Femur (tissue), 1 donor: ENCODE measurements at places on chromosomes 6 and 20.

DNA sequence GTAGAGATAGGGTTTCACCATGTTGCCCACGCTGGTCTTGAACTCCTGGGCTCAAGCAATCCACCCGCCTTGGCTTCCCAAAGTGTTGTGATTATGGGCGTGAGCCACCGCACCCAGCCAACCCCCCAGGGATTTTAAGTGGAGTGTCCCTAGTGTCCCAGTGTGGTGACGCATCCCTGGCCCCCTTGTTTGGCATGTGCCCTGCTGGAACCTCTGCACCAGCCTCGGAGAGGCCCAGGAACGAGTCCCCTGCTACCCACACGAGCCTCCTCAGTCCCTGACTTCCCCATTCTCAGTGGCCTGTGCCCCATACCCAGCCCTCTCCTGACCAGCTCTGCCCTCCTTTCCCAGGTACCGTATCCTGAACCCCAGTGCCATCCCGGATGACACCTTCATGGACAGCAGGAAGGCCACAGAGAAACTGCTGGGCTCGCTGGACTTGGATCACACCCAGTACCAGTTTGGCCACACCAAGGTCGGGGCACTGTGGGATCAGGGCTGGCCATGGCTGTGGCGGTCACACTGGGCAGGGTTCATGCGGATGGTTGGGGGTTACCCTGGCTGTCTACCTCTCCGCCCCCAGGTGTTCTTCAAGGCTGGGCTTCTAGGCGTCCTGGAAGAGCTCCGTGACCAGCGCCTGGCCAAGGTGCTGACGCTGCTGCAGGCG, 37.2 kb downstream of the MYH7B start:
- DNase-seq = no peak

- DNase-seq = no peak
These were observed 15.5 kb downstream of the BAG6 start for GRCh38 chr6:31636698-31637596.

DNA sequence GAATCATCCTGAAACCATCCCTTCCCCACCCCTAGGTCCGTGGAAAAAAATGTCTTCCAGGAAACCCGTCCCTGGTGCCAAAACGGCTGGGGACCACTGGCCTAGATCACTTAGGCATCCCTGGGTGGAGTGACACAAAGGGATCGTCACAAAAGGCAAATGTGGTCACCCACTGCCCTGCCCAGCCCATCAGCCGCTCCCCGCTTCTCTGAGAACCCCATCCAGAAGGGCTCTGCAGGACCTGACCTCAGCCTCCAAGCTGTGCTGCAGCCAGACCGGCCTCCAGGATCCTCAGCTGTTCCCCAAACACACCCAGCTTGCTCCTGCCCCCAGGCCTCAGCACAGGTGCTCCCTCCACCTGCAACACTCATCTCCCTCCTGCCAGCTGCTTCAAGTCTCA, 61.6 kb downstream of the PREX1 start:
- DNase-seq = no peak

- no peak for DNase-seq
These were observed 268.9 kb downstream of the TAF4 start for GRCh38 chr20:61796738-61797137.

GRCh38 chr6:153367021-153367420, 235.9 kb upstream of the RGS17 start:
- DNase-seq = no peak

DNA sequence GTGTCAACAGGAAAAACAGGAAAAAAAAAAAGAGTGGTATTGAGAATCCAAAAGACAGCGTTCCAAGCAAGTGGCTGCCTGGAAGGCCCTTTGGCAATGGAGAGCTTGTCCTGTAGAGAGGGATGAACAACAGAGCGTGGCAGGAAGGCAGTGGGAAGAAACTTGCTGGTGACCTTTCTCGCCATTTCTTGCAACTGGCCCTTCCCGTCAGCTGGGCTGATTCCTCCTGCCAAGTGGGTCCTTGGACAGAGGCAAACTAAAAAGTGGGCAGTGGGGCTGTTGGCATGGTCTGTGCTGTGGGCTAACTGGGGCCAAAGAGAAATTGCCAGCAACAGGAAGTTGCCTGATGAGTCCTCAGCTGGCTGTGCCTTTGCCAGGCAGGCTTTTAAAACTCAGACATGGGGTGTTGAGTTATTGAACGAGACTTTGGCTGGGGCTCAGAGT, 43.9 kb upstream of the CLDN20 start:
- DNase-seq = peak; percentile 29

DNA sequence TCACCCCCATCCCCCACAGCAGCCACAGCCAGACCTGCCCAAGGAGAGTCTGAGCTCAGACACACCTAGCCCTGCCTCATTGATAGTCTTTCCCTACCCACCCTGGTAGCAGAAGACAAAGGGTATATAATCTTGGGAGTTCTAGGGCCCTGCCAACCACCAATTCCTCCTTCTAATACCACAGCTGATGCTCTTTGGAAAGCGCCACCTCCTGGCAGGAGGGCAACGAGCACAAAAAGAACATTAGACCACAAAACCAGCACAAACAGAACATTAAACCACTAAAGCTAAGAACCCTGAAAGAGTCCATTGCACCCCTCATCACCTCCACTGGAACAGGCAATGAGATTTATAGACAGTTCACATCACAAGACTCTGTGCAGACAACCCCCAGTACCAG, 195.8 kb upstream of the FUT9 start:
- no peak for DNase-seq

- DNase-seq = no peak
These were observed 150.4 kb upstream of the HMGN3 start for GRCh38 chr6:79384845-79385244.

GRCh38 chr20:53221731-53222130, 249.6 kb downstream of the TSHZ2 start:
- DNase-seq = no peak

DNA sequence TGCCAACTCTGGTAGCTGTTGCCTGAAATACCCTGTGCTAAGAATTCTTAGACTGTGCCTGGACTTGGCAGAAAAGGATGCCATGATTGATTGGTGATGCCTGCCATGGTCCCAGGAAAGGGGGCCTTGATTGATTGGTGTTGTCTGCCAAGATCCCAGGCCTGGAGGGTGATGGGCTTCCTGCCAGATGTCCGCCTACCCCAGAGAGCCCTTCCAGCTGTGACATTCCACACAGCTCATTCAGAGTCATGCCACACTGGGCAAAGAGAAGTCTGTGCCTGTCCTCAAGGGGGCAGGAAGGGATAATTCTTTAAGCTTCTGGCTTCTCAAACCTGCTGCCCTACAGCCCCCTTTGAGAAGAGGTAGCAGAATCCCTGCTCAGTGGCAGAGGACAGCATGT, 24.6 kb downstream of the RIMS4 start:
- DNase-seq = peak; percentile 23

- peak; percentile 63 for DNase-seq
These were observed 15.3 kb upstream of the NINL start for GRCh38 chr20:25600632-25601031.
